ENCODE measurements at places on chromosomes 2 and 18.

- DNase-seq, result no peak
Measured at GRCh38 chr2:46703588-46703987, 212.0 kb downstream of the MCFD2 start.

DNA sequence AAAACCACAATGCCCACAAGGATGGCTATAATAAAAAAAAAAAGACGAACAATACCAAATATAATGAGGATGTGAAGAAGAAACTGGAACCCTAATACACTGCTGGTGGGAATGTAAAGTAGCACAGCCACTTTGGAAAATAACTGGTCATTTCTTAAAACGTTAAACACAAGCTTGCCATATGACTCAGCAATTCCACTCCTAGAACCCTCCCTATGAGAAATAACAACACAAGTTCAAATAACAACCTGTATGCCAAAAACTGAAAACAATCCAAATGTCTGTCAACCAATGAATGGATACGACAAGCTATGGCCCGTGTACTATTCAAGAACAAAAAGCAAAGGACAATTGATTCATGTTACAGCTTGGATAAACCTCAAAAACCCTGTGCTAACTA lies 7.0 kb upstream of the ALPK2 start:
- no peak for DNase-seq

DNA sequence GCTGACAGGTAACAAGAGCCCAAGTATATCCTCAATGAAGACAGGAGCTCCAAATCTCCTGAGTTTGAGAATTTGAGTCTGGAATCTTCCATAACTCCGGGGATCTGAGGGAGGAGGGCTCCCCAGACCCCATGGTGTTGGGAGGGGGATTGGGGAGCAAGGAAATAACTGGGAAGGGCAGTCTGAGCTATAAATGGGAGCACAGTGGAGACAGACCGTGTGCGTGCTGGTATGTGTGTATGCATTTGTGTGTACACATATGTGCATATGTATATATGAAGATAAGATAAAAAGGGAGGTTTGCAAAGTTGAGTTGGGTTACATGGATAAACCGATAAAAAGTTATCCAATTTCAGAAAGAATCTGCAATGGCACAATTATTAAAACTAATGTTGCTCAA lies 2.3 kb downstream of the APCDD1 start:
- no peak for DNase-seq

DNA sequence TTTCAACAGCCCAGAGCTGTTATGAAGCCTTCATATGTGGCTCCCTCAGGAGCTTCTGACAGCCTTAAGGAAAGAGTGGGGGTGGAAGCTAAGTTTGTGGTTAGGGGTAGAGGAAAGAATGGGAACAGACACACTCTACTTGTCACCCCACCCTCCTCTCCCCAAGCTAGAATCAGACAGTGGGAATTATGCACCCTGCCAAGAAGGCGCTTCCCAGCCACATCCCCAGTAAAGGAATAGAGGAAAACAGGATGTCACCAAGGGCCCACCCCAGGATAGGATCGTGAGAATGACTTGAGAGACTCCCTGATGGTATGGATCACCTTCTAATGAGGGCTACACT lies 32.4 kb upstream of the EML4 start:
- no peak for DNase-seq

GRCh38 chr2:197626965-197627625 lies 48.3 kb downstream of the RFTN2 start:
- DNase-seq, result no peak

- no peak for DNase-seq
Measured at GRCh38 chr2:118731413-118731812, 116.0 kb downstream of the EN1 start.

DNA sequence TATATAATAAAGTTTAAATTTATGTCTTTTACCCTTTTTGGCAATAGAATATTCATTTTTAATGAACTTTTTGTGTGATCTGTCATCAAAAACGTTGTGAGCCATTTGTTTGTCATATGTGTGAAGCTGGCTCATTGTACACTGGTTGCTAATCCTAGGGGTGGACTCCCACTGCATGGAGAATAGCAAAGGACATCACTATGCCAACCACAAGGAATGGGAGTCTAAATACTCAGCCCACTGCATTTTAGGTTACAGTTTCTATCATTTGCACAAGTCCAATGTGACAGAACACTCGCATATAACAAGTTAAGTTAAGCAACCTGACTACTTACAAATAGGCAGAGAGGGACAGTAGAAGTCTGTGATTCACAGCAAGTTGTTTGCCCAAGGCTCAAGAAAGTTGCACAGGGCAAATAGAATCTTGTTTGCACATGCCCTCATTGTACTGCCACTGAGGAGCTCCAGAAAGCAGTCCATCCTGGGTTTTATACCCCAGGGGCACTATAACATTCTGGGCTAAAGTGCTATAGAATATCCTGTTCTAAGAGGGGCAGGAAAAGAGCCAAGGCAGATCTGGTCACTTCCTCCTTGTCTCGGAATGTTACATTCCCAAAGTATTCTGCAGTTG lies 545.9 kb upstream of the GCFC2 start:
- DNase-seq, result no peak

DNA sequence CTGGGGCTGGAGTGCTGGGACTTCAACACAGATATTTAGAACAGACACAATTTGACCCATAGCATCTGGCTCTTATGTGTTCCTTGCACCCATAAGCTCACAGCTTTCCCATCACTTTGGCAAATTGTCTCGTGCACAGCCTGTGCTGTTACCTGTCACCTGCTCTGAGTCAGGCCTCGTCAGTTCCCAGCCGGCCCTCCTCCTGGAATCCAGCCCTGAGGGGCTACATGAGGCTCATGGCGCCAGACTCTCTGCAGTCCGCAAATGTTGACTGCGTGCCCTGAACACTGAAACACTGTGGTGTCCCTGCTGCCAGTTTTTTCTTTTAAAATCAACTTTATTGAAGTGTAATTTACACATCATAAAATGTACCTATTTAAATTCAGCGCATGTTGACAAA lies 65.4 kb upstream of the BZW1 start:
- no peak for DNase-seq

- DNase-seq, result no peak
Measured at GRCh38 chr18:64019922-64020756, 50.3 kb downstream of the SERPINB8 start.

DNA sequence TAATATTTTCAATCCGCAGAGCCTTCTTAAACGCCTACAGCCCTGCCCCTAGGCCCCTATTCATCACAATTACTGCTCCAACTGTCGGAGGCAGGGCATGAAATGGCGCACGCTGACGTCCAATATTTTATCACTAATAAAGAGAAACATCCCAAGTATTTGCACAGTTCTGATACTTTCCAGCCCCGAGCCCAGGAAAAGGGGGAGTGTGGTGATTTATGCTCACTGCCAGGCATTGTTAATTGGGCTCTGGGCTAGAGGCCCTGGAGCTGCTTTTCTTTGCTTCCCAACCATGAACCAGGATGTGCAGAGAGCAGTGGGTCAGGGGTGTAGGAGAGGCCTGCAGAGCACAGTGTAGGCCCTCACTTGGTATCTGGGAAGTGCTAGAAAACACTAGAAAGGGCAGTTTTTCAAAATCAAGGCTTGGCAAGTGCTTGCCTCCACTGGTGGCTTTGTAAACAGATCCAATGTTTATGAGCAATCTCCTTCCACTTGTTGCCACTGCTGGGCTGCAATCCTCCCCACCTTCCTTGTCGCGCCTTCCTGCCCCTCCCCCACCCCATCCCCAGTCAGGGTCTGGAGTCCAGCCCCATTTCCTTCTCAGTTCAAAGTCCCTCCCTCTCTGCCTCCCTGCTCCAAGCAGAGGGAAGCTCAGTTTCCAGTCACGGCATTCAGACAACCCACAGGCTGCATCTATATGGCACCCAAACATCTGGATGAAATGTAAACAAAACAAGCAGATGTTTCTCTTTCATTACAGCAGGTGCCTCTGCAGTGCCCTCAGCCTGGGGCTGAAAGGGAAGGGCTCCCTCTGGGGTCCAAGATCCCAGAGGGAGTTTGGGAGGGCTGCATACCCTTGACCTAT lies 83.9 kb upstream of the PKDCC start:
- DNase-seq, result peak; percentile 85

DNA sequence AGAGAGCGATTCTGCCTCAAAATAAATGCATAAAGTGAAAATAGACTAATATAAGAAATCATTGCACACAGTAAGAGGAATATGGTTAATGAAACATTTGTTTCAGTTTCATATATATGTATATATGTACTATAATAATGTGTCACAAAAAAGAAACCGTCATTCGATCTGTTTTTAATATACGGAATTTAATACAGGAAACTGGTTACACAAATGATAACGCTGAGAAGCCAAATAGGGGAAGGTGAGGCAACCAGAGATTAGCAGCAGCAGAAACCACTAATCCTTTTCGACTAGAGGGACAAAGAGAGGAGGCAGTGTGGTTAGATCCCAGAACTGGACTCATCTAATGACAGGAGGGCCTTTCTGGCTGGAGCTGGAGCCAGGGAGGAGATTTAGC lies 64.2 kb upstream of the GREB1L start:
- no peak for DNase-seq

DNA sequence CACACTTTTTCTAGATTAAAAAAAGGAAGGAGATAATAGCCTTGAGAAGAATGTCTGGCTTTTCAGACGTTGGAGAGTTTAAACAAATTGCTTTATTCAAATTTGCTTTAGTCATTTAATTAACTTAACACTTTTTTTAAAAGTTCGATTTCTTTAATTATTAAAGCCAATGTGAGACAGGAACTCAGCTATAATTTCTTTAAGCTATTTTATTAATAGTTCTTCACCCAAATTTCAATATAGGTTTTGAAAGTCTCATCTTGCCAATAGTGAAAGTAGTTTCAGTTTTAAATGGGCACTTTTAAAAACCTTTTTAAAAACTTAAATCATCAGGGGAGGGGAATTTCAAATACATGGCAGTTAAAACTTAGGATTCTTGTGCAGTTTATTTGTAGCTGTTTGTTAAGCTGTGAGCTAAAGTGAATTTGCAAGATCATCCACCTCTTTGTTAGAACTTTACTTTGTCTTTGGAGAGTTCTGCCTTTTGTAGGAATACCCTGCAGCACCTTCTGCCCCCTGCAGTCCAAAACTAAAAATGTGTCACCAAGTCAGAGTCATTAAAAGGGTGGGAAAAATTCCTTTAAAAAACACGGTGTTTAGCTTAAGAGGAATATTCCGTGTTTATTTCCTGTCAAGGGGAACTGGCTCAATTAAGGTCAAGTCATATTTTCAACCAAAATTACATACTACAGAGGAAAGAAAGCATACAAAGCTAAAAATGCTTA lies 4.6 kb downstream of the TGIF1 start:
- DNase-seq, result no peak

GRCh38 chr18:23864624-23865023 lies 149.9 kb upstream of the TTC39C start:
- no peak for DNase-seq

DNA sequence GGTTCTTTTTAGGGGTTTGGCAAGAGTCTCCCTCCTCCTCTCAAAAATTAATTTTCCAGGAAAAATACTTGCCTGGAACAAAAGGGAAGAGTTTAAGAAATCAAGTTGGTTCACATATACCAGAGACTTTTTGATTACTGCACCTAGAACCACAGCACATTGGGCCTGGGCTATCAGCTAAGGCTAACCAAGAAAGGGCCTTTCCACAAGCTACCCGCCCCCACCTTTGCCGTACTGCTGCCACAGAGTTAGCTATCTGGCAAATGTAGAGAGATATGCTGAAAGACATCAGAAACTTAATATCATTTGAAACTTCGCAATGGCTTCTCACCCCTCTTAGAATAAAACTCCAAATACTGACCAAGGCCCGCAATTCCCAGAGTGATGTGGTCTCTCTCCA lies 76.9 kb downstream of the AAK1 start:
- no peak for DNase-seq

DNA sequence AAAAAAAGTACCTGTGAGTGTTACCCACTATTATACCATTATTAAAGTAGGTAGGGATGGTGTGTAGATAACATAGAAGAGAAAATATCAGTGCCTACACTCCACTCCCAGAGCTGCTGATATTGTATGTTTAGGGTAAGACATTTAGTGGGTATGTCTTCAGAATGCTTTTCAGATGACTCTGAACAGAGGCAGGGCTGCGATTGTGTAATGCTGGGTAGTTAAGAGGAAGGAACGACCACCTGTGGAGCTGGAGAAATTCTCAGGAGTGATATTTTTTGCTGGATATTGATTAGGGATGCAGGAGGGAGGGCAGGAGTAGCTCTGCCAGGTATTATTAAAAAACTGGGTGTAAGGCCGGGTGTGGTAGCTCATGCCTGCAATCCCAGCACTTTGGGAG lies 2.8 kb downstream of the CNOT11 start:
- DNase-seq, result no peak

- no peak for DNase-seq
Measured at GRCh38 chr18:275486-275885, 7.6 kb upstream of the THOC1 start.

- no peak for DNase-seq
Measured at GRCh38 chr18:30991397-30991796, 51.1 kb downstream of the DSC3 start.

GRCh38 chr2:98903064-98903355 lies 33.0 kb downstream of the CRACDL start:
- no peak for DNase-seq

Measured in fibroblast of skin of left quadriceps (primary cell).